Ecto neural progenitor cell (in vitro differentiated cells): ENCODE measurements at places on chromosomes 6 and 20.

GRCh38 chr6:28673787-28674671 is 148.3 kb downstream of the GPX5 start:
- DNase-seq, result peak; percentile 78

DNA sequence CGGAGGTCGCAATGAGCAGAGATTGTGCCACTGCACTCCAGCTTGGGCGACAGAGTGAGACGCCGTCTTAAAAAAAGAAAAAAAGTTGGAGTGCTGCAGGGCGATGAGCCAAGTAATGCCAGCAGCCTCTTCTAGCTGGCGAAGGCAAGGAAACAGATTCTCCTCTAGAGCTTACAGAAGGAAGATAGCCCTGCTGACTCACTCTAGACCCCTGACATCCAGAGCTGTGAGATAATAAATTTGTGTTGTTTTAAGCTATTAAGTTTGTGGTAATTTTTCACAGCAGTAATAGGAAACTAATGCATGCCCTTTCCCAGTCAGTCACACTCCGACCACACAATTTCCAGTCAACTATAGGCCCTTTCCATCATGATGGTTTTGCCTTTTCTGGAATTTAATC is 16.4 kb downstream of the PRSS16 start:
- DNase-seq, result no peak

DNA sequence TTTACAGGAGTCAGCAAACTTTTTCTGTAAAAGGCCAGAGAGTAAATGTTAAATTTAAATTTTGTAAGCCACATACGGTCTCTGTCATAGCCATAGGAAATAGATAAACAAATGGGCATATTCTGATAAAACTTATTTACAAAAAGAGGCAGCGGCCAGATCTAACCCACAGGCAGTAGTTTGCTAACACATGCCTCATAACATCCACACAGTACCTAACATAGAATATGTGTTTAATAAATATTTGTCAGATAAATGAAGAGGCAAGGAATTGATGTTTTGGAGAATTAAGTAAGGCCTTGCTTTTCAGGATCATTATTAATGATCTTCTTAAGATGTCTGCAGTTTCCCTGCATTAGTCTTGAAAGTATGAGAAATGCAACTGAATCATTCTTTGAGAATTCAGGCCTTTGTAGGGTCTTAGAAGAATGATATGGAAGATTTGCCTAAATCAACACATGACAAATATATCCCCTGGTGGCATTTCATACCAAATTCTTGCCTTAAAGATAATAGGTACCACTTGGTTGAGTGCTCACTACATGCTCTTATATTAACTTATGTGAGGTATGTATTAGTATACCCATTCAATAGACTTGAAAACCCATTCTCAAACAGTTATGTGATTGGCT is 39.3 kb upstream of the TRAM2 start:
- no peak for DNase-seq

DNA sequence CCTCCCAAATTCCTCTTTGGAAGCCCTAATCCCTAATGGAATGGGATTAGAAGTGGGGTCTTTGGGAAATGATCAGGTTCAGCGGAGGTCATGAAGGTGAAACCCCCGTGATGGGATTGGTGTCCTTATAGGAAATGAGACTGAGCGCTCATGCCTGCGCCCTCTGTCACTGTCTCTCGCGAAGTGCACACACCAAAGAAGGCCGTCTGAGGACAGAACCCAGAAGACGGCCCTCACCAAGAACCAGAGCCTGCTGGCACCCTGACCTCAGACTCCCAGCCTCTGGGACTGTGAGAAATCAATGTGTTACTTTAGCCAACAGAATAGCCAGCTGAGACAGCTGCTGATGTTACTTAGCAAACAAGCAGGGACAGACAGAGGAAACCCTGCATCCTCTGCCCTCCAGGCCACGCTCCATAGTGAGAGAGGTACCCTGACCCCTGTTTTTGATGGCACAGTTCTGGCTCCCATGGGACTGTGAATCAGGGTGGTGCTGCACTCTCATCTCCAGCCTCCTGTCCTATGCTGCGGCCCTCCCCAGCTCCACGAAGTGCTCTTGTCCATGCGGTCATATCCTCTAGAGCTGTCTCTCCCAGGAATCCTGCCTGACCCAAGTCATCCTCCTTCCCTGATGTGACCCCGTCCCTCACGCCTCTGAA is 369.3 kb downstream of the ZFAND3 start:
- DNase-seq, result peak; percentile 49

DNA sequence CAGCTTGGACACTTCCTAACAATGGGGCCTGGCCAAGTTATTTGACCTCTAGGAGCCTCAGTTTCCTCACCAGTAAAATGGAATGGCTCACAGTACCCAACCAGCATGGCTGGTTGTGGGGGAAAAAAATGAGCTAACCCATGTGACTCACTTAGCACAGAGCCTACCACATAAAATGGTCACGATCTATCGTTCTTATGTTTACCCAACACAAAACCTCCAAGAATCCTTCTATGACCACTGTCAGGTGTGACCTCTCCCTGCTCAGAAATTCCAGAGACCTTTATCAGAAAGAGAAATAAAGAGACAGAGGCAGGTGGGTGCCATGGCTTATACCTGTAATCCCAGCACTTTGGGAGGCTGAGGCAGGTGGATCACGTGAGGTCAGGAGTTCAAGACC is 39.4 kb downstream of the BPIFB1 start:
- no peak for DNase-seq

DNA sequence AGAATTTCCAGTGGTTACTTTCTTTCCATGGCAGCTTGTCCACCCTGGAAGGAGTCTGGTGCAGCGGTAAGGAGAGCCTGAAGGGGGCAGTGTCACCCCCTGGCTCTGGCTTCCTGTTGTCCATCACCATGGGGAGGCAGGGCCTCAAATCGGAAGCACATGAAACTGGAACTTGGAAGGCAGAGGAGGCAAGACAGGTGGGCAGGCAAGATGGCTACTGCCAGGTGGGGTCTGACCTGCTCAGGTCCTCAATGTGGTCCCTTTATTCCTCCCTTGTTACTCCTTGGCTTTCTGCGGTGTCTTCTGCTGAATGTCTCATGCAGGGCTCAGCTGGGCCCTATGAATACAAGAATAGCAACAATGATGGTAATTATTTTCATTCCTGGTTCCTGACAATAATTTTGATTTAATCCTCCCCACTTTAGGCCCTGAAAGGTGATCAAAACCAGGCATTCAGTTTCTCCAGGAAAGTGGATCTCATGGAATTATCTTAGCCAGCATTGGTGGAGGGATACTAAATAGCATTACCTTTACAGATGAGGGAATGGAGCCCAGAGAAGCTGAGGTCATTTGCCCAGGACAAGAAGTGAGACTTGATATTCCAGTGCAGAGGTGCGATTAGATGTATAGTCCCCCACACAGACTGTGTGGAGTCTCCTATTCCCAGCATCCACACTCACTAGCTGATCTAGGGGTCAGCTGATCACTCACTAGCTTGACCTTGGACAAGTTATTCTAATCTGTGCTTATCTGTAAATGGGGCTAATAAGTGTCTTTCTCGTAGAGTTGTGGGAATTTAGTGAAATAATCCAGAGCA is 17.6 kb upstream of the SNAI1 start:
- peak; percentile 77 for DNase-seq

GRCh38 chr20:11832851-11833250 is 84.8 kb upstream of the BTBD3 start:
- no peak for DNase-seq

GRCh38 chr20:10177326-10177725 is 41.3 kb upstream of the SNAP25 start:
- no peak for DNase-seq

- peak; percentile 70 for DNase-seq
Measured at GRCh38 chr6:108966855-108967755, 118.9 kb downstream of the ARMC2 start.

GRCh38 chr6:170179616-170180324 is 111.1 kb downstream of the DLL1 start:
- DNase-seq, result peak; percentile 33

GRCh38 chr6:39111280-39111679 is 3.7 kb downstream of the SAYSD1 start:
- DNase-seq, result no peak

GRCh38 chr6:166476634-166477215 is 94.0 kb upstream of the MPC1 start:
- no peak for DNase-seq

DNA sequence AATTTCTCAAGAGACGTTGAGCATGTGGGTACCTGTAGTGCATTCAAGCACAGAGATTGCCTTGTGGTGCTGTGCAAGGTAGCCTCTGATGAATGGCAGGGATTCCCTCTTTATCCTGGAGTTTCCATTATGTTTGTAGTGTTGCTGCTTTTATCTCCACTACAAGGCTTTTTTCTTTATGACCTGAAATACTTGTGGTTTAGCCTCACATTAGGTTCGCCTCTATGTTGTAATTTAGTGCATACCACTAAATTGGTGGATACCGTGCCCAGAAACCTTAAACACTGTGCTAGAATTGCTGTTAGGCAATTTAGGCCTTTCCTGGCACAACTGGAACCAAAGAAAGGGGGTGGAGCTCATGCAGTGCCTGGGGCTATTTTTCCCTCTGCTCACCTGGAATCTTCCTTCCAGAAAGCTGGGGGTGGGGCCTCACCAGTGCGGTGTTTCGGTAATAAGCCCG is 76.8 kb downstream of the NCOA7 start:
- no peak for DNase-seq
